Activated naive CD4-positive, alpha-beta T cell (primary cell): ENCODE measurements at places on chromosomes 7 and 10.

GRCh38 chr10:76624470-76624869 is 1013.1 kb downstream of the KCNMA1 start:
- no peak for DNase-seq

- no peak for DNase-seq
Observed at GRCh38 chr10:75508814-75509306, 77.4 kb downstream of the LRMDA start.

DNA sequence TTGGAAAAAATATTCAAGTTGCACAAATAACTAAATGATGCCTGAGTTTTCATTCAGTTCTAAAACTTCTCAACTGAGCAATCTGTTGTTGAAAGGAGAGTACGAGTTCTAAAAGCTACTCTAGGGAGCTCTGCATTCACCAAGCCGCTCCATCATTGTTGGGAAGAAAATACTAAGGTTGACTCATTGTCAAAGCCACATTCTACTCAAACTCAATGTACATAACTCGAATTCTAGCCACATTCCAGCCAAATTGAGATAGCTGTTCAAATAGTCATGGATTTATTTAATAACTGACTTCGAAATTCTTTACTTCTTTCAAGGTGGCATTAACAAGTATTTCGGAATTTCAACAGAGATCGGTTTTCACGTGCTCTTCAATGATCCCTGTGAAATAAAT is 63.4 kb downstream of the KIAA1217 start:
- no peak for DNase-seq

DNA sequence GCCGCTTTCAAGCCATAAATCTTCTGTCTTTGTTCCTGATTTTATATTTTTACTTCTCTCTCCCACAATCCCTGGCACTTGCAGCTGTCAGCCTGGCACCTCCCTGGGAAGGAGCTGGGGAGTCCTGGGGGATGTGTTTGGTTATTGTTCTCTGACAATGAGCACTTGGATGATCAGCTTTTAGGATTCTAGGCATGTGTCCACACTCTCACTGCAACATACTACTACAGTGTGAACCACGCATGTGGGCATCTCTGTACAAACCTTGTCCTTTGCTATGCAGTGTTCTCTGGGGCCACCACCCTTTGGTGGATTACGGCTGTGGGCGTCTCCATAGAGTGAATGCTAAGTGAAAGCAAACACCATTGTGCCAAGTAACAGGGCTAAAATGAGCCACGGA is 168.4 kb upstream of the KMT2E start:
- DNase-seq = no peak

DNA sequence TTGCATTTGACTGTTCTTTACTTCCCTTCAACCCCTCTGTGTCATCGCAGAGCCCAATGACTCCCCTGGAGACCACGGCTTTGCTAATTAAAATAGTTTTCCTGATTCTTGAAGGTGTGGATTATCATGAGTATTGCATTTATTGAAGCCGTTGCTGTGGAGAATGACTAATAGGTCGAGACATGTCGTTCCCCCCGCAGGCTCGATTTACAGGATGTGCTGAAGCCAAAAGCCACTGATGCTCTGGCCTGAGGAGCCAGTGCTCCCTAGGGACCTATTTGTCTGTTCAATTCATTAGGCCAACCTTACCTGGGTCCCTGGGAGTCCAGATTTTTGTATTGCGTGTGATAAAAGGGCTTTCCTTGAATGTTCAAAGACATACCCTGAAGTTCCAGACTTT is 102.3 kb downstream of the NPTX2 start:
- DNase-seq = no peak

DNA sequence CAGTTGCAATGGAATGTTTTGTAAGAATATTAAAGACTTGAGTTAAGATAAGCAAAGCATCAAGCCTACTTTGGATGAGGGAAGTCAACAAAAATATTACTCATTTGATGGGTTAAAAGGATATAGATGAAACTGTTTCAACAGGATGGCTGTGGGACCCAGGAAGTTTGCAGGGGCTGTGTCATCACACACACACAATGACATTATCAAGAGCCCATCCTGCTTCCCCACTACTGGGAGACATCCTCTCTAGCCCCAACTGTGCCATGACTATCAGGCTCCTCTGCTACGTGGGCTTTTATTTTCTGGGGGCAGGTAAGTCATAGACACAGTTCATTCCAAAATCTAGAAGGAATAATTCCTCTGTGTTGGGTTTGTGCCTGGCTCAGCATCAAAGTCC is 78.8 kb upstream of the PRSS1 start:
- no peak for DNase-seq

DNA sequence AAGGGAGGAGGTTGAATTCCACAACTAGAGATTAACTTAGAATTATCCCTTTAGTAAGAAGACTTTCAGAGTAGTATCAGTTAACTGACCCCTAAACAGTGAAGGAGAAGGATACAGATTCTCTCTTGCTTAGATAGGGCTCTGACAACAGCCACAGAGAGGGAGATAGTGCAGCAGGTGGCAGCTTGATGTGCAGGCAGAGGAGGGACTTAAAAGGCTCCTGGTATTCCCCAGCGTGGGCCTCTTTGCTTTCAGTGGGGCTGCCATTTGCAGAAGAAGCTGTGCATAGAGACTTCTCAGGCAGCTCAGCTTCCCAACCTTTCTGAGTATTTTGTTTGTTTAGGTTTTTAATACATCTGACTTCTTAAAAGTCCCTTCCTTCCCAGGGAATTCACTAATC is 16.0 kb downstream of the FZD1 start:
- DNase-seq = no peak

DNA sequence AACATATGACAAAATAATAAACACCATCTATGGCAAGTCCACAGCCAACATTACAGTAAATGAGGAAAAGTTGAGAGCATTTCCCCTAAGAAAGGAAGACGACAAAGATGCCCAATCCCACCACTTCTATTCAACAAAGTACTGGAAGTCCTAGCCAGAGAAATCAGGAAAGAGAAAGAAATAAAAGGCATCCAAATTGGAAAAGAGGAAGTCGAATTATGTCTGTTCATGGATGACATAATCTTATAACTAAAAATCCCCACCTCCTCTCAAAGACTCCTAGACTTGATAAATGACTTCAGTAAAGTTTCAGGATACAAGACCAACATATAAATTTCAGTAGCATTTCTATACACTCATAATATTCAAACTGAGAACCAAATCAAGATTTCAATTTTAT is 288.5 kb upstream of the POT1 start:
- DNase-seq = no peak

- no peak for DNase-seq
Observed at GRCh38 chr7:55427800-55428199, 62.7 kb downstream of the LANCL2 start.

GRCh38 chr7:108406222-108406890 is 49.9 kb downstream of the NRCAM start:
- no peak for DNase-seq

GRCh38 chr7:143256325-143256724 is 6.9 kb upstream of the GSTK1 start:
- no peak for DNase-seq

DNA sequence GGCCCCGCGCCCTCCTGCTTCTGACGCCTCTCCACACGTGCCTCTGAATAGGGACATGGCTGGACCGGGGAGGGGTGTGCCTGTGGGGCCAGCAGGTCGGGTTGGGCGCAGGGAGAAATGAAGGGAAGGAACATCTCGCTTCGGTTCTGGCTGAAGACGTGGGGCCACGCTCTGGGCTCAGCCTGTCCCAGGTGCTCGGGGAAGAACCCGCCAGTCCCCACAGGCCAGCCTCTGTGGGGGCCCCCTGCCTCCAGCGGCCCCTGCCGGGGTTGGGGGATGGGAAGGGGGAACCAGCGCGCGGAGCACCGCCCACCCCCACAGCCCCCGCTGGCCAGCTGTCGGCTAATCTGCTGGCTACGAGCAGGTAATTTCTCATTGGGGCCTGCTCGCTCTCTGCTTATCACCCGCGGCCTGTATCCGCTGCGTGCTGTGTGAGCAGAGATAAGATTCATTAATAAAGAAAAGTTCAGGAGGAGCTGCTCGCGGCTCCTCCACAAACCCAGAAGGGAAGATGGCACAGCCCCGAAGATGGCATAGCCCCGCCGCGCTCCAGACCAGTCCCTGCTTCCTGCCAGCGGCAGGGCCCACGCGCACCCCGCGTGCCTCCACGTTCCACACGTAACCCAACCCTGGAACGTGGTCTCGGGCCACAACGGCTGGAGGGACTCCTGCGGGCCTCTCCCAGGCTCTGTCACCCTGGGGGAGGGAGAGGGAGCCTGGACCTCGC is 186.2 kb downstream of the ELFN1 start:
- DNase-seq = no peak

DNA sequence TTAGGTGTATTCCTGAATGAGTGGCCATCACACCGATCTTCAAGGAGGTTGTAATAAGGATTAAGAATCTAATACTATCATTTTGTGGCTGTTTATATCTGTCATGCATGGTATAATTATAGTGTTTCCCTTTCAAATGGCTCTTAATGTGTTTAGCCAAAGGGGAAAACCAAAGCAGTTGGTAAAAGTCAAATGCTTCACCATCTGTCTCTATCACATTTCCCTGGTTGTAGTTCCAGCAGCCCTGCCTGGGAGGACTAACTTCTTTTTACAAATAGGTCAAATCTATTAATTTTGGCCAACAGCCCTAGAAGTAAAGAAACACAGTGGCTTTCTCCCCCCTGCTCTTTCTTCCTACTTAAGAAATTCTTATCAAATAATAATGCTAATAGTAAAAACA is 56.7 kb downstream of the ZNF365 start:
- no peak for DNase-seq

DNA sequence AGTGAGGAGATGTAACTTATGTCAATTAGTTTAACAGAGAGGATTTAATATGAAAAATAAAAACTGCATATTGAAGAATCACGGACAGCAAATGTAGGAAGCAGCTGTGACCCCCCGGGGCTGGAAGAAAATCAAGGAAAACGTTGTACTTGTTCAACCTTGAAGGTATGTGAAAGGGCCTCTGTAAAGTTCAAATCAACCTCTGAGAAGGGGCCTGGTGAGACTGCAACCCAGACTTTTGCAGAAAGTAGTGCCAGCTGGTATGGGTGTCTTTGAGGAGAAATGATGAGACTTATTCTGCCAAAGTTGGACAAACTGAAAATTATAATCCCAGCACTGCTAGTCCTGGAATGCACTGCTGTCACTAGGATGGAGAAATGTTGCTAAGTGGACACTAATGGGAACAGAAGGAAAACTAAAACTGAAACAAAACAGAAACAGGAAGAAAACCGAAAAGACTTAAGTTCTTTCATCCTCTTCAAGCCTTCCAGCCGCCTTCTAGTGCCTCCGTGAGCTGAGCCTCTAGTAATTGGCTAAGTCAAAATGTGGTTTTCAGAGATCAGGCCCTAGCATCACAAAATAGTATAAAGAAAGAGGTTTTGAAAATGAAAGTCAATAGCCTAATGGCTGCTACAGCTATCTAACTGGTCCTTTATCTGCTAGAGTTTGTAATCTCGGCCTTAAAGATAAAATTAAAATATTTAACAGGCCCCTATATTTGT is 253.7 kb upstream of the SORCS1 start:
- DNase-seq = no peak

GRCh38 chr10:112140110-112140970 is 43.2 kb downstream of the GPAM start:
- peak; percentile 36 for DNase-seq

DNA sequence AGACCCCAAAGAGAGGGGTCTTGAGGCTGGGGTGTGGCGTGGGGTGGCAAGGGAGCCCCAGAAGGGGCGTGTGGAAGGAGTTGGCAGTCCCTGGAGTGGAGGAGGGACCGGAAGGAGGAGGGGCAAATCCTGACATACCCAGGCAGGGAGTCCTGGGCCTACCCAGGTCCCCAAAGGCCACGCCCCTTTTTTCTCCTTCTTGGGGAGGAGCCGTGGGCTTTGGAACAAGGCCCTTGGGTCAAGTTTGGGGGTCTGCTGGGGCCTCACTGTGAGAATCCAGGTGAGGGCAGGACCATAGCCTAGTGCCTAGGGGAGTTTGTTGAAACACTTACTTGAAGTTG is 1.2 kb upstream of the SMARCD3 start:
- DNase-seq = no peak

GRCh38 chr10:12073526-12073925 is 4.8 kb downstream of the DHTKD1 start:
- no peak for DNase-seq

DNA sequence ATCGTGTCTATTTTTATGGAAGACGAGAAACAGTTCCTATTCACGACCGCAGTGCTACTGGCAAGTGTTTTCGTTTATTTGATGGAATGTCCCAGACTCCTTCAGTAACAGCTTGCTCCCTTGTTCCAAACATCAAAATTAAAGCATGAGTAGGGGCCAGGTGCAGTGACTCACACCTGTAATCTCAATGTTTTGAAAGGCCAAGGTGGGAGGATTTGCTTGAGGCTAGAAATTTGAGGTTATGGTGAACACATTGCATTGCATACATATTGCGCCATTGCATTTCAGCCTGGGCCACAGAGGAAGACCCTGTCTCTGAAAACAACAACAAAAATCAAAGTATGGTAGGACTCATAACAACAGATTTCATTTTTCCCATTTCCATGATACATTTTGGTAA is 22.8 kb downstream of the PTTG1IP2 start:
- DNase-seq = no peak

DNA sequence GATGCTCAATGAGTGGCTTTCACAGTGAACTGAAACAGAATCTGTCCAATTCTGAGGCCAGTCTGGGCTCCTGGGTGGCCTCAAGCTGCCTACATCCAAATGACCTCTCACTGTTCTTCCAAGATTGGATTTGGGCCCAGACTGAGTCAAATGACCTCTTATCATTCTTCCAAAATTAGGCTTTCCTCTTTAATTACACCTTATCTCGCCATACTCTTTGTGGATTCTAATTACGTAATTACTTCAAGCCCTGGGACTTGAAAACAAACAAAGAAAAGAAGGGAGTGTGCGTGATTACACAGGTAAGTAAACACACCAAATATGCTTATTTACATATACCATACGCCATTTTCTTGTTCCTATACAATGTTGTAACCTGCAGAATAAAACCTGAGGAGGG is 18.8 kb downstream of the SORBS1 start:
- no peak for DNase-seq
